ENCODE measurements at places on chromosomes 2 and 18. TPM values are rescaled to one million over a fixed set of nuclear protein-coding genes. Genes with fewer than 3 reads are reported as not detected.

Gene INPP5D
- 7.9 TPM for total RNA-seq

Gene PTPRM
- 91.2 TPM for total RNA-seq

Gene SNORC
- 2.2 TPM for total RNA-seq

Gene SMAD2
- total RNA-seq: 90.3 TPM

Gene IFIH1
- 7.1 TPM for total RNA-seq

Gene TMEM37
- 5.2 TPM for total RNA-seq

Gene SH3BP4
- 51.2 TPM for total RNA-seq
